Amygdala (tissue), 56 donors: ENCODE measurements at places on chromosomes 13 and 19.

- peak; percentile 14 for DNase-seq
Observed at GRCh38 chr19:35013041-35013819, 13.1 kb downstream of the GRAMD1A start.

- no peak for DNase-seq
Observed at GRCh38 chr19:38250428-38250820, 5.8 kb downstream of the PPP1R14A start.

DNA sequence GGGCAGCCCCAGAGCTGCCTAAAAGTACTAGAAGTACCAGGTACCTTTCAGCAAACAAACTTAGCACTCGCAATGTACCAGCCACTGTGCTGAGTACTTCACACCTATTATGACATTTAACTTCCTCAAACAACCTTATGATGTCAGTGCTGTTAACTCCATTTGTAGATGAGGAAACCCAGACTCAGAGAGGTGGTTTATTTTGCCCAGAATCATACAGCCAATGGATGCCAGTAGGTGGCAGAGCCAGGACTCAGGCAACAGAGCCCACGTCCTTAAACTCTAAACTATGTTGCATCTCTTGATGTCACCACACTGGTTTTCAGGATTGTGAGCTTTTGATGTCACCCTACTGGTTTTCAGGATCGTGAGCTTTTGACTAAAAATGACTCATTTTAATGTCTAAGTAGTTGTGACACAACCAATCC, 78.9 kb downstream of the FLT1 start:
- no peak for DNase-seq

- DNase-seq: no peak
Observed at GRCh38 chr19:5664515-5664914, 15.8 kb downstream of the MICOS13 start.

GRCh38 chr13:97135883-97136282, 86.2 kb upstream of the MBNL2 start:
- DNase-seq: no peak

- no peak for DNase-seq
Observed at GRCh38 chr19:30222428-30222873, 149.7 kb upstream of the ZNF536 start.
